ENCODE measurements at places on chromosomes 1 and 21. TPM values are rescaled to one million over a fixed set of nuclear protein-coding genes. Genes with fewer than 3 reads are reported as not detected.
A peak's percentile ranks its signal among the peaks of the same experiment; 100 is the strongest.

- no peaks in the 10 kb centered on the region for H3K4me1 ChIP-seq
- H3K27me3 ChIP-seq, result no peaks in the 10 kb centered on the region
- H3K4me3 ChIP-seq, result no peak overlapping the region
- no peak for DNase-seq
- H3K36me3 ChIP-seq, result no peaks in the 10 kb centered on the region
Observed at GRCh38 chr1:244702620-244703019, 49.7 kb downstream of the DESI2 start.

DNA sequence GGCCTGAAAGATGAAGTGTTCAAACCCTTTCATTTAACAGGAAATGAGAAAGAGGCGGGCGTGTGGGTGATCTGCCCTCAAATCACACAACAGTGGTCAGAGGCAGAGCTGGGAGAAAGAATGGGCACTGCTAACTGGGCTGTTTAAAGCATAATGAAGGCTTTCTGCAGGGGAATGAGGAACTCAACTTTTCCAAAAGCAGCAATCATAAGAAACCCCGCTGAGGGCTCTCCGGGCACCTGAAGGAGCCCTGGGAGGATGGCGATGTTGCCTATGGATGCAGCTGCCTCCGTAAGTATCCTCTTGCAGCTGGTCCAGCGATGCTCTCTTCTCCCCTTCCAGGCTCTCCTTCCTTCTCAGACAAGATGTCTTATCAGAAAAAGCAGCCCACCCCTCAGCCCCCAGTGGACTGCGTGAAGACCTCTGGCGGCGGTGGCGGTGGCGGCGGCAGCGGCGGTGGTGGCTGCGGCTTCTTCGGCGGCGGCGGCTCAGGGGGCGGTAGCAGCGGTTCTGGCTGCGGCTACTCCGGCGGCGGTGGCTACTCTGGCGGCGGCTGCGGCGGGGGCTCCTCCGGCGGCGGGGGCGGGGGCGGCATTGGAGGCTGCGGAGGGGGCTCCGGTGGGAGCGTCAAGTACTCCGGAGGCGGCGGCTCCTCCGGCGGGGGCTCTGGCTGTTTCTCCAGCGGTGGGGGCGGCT is 1.2 kb downstream of the LORICRIN start:
- no peaks in the 10 kb centered on the region for H3K4me1 ChIP-seq
- DNase-seq, result no peak
- H3K4me3 ChIP-seq, result peak overlapping the region; percentile 55
- H3K27ac ChIP-seq, result no peak overlapping the region
- peaks cover 25% of the 10 kb centered on the region for H3K27me3 ChIP-seq
- no peaks in the 10 kb centered on the region for H3K36me3 ChIP-seq

DNA sequence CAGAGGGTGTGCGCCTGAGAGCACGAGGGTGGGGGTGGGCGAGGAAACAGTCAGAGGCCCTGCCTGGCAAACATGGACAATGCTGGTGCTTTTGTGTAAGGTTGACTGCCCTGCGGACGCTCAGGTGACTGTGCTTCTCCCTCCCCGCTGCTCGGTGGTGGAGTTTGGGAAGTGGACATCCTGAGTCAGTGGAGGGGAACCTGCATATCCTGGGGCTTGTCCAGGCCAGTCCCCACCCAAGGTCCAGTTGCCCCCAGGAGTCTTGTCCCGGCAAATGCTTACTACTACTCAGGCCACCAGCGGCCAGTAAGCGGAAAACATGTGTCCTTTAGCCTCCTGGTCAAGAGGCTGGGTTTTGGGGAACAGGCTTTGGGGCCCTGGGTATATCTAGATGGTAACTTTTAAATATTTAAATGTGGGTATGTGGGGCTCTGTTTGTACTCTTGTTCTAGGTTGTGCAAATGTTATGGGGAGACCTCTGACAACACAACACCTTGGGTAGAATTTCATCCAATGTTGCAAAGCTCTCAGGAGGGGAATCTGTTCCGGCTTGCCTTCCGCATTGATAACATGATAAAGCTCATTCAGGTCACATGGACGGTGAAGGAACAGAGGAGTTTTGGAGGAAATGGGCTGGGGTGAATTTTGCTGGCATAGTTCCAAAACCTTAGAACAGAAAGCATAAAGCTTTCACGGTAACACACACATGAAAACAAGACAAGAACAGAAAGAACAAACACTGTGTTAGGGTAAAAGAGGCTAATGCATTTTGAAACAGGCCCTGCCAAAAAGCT is 364.9 kb downstream of the PRDM2 start:
- no peaks in the 10 kb centered on the region for H3K36me3 ChIP-seq
- no peak for DNase-seq
- H3K27me3 ChIP-seq, result no peaks in the 10 kb centered on the region
- H3K4me3 ChIP-seq, result no peak overlapping the region
- no peaks in the 10 kb centered on the region for H3K4me1 ChIP-seq

- H3K4me3 ChIP-seq, result peak overlapping the region; percentile 74
- DNase-seq, result peak; percentile 61
- H3K27ac ChIP-seq, result peak overlapping the region; percentile 92
- no peaks in the 10 kb centered on the region for H3K27me3 ChIP-seq
Observed at GRCh38 chr1:68231627-68232288, 565 bp downstream of the WLS start.

GRCh38 chr1:214427871-214428277 is 123.5 kb downstream of the PTPN14 start:
- no peaks in the 10 kb centered on the region for H3K27me3 ChIP-seq
- no peak overlapping the region for H3K4me3 ChIP-seq
- DNase-seq, result no peak
- peak overlapping the region; percentile 20 for H3K27ac ChIP-seq
- H3K36me3 ChIP-seq, result no peaks in the 10 kb centered on the region

DNA sequence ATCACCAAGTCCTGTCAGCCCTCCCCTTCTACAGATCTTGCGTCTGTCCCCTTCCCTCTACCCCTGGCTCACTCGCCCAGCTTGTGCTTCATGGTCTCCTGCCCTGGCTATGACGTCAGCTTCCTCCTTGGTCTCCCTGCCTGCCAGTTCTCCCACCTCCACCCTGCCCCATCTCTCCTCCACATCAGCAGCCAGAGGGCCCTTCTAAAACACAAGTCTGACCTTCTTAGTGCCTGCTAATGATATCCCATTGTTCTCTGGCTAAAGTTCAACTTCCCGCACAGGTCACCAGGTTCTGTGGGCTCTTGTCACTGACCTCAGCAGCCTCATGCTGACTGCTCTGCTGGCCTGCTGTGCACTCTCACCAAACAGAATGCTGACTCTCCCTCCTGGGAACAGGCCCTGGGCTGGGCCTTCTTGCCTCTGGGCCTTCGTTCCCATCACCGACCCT is 24.7 kb upstream of the MYCL start:
- H3K27me3 ChIP-seq, result no peaks in the 10 kb centered on the region
- H3K4me1 ChIP-seq, result peaks cover 3% of the 10 kb centered on the region
- DNase-seq, result no peak
- no peaks in the 10 kb centered on the region for H3K36me3 ChIP-seq

- H3K4me1 ChIP-seq, result no peaks in the 10 kb centered on the region
- no peak overlapping the region for H3K27ac ChIP-seq
- H3K27me3 ChIP-seq, result no peaks in the 10 kb centered on the region
- no peak for DNase-seq
- no peak overlapping the region for H3K4me3 ChIP-seq
Observed at GRCh38 chr1:165207853-165208515, 148.5 kb downstream of the LMX1A start.

LMX1A gene
- 1.3 TPM for total RNA-seq

AMY2A gene
- not detected for total RNA-seq

All from breast epithelium (tissue), 4 donors.